ENCODE measurements at places on chromosomes 5 and 9.

- no peak for DNase-seq
These were observed 173.1 kb downstream of the PLPPR1 start for GRCh38 chr9:101201630-101202029.

DNA sequence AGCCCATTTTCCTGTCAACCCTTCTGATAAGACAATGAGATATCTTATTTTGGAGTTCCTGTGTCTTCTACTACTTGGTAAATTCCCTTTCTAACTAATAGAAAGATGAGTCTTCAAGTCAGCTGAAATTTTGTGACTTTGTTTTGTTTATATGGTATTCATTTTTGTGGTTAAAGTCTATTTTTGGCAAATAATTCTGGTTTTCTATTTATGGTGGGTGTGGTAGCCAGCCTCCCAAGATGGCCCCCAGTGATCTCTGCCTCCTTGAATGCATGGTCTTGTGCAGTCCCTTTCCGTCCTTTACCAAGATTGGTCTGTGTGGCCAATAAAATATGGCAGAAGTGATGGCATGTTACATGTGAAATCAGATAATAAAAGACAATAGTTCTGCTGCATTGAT is 91.5 kb downstream of the NR3C1 start:
- DNase-seq: no peak

DNA sequence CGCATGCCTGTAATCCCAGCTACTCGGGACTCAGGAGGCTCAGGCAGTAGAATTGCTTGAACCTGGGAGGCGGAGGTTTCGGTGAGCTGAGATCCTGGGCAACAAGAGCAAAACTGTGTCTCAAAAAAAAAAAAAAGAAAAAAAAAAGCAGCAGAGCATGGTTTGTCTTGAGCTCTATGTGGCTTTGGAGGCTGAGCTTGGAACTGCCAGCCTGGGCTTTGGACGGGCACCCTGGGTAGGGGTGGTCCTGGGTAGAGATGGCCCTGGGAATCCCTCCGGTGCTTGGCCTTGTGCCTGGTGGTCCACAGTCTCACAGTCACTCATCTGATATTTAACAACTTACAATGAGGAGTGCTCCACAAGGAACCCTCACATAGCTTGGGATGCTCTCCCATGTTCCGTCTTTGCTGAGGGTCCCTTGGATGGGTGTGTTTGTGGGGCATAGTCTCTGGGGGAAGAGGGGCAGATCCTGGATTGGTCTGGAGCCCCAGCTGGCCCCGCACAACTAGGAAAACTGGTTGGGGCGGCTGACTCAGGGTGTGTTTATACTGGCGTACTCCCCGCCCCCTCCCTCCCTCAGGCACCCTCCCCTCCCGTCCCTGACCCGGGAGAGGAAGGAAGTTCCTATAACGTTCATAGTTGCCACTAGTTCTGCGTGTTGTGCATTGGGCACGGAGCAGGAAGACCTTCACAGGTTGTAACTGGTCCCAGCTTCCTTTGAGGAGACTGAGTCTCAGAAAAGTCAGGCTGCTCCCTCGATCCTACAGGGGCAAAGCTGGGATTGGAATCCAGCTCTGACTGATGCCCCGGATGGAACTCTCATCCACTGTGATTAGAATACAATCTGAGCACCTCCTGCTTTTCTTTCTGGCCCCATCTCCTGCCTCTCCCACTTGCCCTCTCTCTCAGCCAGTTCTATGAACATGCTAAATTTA is 11.2 kb downstream of the IER5L start:
- DNase-seq: peak; percentile 38

DNA sequence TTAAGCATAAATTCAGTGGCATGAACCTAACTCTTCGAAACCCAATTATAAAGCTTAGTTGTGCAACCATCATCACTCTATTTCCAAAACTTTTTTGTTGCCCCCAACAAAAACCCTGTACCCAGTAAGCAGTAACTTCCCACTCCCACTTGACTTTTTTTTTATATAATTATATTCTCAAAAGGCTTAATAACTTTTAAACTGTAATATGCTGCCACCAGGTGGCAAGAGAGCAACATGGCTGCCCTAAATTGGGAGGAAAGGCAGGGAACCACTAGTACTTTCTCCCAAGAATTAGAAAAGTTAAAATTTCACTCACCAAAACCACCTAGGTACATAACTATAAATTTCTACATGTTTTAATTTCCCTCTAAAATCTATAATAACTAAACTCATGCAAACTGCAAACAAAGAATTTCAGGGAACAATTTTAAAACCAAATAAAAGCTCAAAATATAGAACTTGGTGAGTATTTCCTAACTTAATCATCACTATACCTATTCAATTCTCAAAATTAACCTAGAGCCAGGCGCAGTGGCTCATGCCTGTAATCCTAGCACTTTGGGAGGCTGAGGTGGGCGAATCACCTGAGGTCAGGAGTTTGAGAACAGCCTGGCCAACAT is 50.2 kb upstream of the RNF38 start:
- no peak for DNase-seq

- no peak for DNase-seq
These were observed 34.0 kb downstream of the ZNF474 start for GRCh38 chr5:122163121-122164069.

DNA sequence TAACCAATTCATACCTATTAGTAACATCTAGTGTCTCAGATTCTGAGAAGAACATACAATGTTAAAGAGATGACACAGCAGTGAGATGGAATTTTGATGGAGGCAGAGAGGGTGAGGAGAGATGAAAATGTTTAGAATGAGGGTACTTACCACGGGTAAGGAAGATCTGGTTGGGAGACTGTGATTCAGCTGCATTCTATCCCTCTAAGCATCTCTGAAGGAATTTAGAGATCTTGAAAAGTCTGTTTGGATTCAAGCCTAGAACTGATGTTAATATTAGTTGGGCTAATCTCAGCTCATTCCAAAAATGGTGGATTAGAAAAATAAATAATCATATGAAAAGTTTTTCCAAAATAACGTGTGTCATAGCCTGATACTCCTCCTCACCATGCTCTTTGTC is 191.5 kb upstream of the CLINT1 start:
- DNase-seq: no peak

DNA sequence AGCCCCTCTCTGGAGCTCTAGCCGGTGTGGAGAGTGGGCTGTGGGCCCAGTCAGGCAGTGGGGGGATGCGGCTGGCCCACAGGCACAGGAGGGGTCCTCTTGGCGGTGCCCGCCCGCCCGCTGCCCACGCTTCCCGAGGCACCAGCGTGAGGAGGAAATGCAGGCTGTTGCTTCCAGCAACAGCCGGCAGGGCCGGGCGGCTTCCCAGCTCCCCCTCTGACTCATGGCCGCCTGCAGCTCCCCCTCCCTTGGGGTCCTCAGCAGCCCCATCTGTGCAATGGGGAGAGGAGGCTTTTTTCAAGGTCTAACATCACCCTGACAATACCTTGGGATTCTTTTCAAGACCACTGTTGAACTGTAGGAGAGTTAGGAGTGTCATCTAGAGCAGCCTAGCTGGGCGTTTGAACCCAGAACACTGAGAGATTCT is 10.4 kb downstream of the CXXC5 start:
- no peak for DNase-seq

- no peak for DNase-seq
These were observed 136.8 kb downstream of the C5orf15 start for GRCh38 chr5:133831491-133832224.

- no peak for DNase-seq
These were observed 152.6 kb downstream of the MED27 start for GRCh38 chr9:131927091-131927490.

DNA sequence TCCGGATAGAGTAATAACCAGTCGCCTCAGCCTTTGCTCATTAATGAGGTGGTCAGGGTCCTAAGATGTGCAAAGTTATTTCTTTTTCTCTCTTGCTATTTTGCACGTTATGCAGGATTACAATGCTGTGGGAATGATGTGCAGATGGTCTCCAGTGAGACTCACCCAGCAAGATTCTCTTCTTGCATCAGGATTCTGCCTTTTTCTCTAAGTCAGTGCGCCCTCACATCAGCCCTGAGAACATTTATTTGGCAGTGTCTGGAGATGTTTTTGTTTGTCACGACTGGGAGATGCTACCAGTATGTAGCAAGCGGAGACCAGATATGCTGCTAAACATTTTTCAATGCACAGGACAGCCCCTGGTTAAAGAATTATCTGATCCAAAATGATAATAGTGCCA is 280.3 kb upstream of the WWC1 start:
- no peak for DNase-seq

GRCh38 chr5:173581408-173582215 is 34.8 kb downstream of the BOD1 start:
- no peak for DNase-seq

DNA sequence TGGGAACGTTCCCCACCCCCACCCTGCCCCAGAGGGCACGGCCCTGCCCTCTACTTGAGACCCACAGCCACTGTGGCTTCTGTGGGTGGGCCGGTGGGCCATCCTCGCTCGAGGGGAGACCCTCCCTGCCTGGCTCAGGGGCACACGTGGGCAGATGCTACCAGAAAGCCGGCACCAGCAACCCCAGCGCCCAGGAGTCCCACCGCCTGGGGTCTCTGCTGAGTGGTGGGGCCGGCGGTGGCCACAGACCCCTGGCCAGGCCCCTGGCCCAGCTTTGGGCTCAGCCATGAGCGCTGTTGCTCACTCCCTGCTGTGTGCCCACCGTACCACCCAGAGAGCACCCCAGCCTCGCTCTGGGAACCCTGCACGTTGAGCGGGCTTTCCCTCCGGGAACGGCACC is 16.5 kb upstream of the NRARP start:
- no peak for DNase-seq

Data from esophagus squamous epithelium (tissue), 5 donors.